ENCODE measurements at places on chromosomes 6 and 20. TPM values are rescaled to one million over a fixed set of nuclear protein-coding genes. Genes with fewer than 3 reads are reported as not detected.

GRCh38 chr6:21713481-21713880 lies 119.9 kb downstream of the SOX4 start:
- DNase-seq = no peak

GRCh38 chr6:65964261-65964660 lies 257.2 kb upstream of the EYS start:
- no peak for DNase-seq

DNA sequence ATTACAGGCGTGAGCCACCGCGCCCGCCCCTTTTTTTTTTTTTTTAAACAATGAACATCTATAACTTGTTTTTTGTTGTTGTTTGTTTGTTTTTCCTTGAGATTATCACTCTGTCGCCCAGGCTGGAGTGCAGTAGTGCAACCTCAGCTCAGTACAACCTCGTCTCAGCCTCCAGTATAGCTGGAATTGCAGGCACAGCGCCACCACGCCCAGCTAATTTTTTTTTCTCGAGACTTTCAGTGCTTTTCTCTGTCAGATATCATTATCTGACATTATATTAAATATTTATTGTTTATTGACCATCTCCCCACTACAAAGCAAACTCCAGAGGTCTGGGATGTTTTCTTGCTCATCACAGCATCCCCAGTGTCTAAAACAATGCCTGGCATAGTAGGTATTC lies 2.3 kb upstream of the DLK2 start:
- DNase-seq = no peak

DNA sequence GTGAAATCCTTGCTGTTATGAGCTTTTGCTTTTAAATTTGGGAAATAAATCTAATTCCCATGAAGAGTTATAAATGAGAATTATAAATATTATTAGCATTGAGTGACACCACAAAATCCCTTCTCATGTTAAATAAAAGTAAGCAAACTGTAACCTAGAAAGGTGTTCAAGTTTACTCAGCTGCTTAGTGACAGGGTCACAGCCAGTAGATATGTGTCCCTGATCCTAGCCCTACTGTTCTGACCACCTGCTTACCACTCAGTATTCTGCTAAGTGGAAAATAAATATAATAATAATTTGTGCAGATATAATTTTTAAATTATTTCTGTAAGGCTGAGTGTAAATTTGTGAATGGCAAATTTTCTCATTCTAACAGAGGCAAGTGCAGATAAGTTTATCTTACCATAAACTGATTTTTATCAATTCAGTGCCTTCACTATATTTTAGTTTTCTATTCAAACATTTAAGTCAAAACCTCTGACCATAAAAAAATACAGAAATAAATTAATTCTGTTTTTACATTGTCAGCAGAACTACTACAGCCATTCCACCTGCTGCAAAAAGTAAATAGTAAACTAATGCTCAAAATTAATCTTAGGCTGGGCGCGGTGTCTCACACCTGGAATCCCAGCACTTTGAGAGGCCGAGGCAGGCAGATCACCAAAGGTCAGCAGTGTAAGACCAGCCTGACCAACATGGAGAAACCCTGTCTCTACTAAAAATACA lies 118.2 kb downstream of the TENT5A start:
- no peak for DNase-seq

GRCh38 chr20:19828232-19828631 lies 70.2 kb downstream of the RIN2 start:
- DNase-seq = no peak

DNA sequence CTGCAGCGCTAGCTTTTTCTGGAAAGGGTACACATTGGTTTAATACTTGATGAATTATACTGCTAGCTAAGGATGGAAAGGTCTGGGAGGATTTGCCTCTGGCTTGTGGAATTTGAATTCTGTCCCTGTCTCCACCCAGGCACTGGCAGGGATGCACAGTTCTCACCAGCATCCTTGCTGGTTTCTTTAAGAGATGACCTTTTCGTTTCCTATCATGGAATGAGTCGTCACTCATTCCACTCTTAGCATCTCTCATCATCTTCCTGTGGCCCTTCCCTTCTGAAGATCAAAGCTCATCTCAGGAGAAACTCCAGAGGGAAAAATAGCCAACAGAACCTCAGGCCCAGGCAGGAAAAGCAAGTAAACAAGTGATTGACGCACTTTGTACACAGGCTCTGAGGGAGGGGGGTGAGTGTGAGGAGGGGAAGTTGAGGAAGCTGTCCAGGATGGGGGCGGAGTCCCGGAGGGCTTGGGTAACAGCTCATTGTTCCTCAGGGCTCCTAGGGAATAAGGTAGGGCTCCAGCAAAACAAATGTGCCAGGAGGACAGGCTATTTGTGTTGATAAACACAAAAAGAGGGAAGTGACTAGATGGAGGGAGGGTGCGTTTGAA lies 25.7 kb upstream of the SAYSD1 start:
- no peak for DNase-seq

PTCRA gene
- 0.51 TPM for polyA plus RNA-seq

GRCh38 chr6:149445095-149445466 lies 39.7 kb downstream of the ZC3H12D start:
- no peak for DNase-seq

DNA sequence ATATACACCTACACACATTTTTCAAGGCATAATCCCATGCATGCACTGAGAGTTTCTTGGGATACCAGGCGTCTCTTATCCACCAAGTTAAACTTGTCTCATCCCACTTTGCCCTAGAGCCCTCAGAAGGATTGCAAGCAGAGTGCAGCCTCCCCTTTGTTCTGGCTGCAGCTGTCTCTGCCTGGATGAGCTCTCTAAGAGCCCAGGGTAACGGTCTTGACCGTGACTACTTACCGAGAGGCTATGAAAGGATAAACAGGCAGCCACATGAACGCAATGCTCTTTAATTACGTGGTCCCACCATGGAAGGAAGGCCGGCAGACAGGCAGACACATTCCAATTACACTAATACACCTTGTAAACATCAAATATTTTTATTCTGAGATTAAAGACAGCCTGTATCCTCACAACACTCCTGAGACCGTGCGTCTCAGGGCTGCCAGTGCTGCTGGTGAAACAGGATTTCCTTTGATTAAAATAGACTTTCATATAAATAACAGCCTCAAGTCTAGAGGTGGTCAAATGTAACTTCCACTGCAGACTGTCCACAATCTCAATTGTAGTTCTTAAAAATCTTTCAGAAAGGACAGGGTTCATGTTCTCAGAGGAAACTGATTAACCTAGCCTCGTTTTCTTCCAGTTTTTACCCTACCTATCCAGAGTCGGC lies 210.0 kb upstream of the PRDM1 start:
- no peak for DNase-seq

GRCh38 chr6:158620963-158621693 lies 23.4 kb downstream of the DYNLT1 start:
- DNase-seq = no peak

- DNase-seq = no peak
These were observed 121.0 kb upstream of the RNF24 start for GRCh38 chr20:4136078-4136966.

TRIM26 gene
- polyA plus RNA-seq = 33.3 TPM

DNA sequence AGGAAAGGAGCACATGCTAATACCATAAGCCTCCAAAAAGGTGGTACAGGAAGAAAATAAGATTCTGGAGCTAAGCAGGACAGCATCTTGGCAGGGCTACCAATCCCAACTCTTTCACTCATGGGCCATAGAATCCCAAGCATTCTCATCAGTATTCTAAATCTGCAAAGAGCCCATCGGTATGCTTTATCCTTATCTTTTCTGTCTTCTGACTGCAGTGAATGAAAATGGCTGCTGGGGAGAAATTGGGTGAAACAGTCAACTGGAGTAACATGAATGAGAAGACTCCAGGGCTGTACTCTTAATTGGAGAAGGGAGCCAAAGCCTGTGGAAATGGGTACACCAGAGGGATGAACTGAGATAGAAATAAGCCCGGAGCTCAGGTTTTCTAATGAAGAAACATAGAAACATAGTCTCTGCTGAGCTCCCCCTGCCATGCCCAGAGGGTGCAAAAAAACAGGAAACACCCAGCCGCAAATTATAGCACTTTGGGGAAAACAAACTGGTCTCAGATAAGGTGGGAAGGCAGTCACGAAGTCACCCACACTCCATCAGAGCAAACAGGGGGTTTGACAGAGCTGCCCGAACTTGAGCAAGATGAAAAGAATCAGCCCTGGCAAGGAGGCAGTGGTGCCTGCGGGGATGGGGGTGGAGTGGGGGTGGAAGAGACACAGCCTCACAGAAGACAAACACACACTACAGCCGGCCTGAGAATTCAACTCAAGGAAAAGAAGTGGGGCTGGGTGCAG lies 35.4 kb upstream of the E2F3 start:
- no peak for DNase-seq

GRCh38 chr20:2691127-2691526 lies 1.5 kb upstream of the EBF4 start:
- DNase-seq = no peak

DNA sequence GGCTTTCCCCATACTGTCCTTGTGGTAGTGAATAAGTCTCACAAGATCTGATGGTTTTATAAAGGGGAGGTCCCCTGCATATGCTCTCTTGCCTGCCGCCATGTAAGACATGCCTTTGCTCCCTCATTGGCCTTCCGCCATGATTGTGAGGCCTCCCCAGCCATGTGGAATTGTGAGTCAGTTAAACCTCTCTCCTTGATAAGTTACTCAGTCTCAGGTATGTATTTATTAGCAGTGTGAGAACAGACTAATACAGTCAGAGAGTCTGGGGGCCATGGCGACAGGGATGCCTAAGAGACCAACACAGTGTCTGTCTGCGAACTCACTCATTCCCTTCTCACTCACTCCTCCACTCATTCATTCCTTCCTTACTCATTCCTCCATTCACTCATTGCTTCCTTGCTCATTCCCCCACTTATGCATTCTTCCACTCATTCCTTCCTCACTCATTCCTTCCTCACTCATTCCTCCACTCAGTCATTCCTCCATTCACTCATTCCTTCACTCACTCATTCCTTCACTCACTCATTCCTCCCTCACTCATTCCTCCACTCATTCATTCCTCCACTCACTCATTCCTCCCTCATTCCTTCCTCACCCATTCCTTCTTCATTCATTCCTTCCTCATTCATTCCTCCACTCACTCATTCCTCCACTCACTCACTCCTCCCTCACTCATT lies 137.5 kb upstream of the AGPAT4 start:
- DNase-seq = no peak

- DNase-seq = no peak
These were observed 621.9 kb upstream of the CITED2 start for GRCh38 chr6:139996253-139996834.

GRCh38 chr6:132788658-132789395 lies 9.6 kb downstream of the SLC18B1 start:
- DNase-seq = no peak

DNA sequence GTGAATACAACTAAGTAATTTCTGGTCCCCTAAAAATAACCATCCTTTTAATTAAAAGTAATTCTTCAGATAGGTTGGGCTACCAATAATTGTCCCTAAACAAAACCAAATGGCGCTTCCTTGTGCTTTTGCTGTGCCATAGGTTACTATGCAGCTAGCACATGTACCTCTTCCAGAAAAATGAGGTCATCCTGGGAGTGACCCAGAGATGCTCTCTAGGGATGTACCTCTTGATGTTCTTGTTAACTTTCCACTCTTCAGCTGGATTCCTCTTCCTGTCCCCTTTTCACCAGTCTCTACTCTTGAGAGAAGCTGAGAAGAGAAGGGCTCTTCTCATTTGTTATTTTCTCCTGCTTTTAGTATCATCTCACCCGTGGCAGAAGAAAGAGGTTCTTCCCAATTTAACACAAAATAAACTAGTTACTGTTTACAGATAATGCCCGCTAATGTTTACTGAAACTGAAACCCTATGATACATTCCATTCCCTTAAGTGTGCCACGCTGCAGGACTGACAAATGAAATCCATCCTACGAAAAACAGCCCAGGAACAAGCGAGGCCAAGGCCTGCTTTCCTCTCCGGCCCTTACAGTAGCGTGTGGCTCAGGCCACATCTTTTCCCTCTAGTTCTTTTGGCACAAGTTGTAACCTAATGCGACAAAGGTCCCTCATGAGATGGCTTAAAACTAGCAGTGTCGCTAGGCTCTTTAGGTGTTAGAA lies 24.2 kb downstream of the MRS2 start:
- no peak for DNase-seq

MUC21 gene
- polyA plus RNA-seq = not detected

FOXA2 gene
- polyA plus RNA-seq = not detected

SRSF12 gene
- polyA plus RNA-seq = 12.6 TPM

DNA sequence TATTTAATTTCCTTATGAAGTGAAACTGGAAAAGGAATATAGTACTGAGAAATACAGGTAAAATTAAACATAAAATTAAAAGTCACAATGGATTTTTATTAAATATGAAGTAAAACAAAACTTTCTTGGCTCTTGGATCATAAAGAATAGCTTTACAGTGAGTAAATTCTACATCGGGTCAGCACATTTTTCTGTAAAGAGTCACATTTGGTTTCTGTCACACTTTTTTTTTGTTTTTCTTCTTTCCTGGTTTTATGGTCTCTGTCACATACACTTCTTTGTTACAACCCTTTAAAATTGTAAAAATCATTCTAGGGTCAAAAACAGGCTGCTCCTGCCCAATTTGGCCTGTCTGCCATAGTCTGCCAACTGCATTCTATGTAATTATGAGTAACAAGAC lies 254.4 kb upstream of the POU3F2 start:
- no peak for DNase-seq
